ENCODE measurements at places on chromosomes 7 and 10.
A peak's percentile ranks its signal among the peaks of the same experiment; 100 is the strongest.

- DNase-seq: no peak
Observed at GRCh38 chr7:96718107-96719003, 8.7 kb upstream of the SEM1 start.

DNA sequence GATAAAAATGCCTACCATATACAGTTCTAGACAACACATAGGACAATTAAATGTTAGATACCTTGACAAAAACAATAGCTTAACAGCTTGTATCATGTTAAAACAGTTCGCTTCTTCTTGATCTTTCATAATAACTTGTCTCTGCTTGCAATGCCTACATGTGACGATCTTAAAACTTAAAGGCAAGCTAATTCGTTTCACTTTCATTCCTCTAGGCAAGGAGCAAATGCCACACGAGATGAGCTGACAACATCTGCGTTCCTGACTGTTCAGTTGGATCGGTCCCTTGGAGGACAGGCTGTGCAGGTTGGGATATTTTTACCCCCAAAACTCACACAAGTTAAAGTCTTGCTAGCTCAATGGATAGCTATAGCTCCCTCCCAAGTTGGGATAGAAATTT lies 51.6 kb upstream of the ARL4A start:
- DNase-seq: no peak

DNA sequence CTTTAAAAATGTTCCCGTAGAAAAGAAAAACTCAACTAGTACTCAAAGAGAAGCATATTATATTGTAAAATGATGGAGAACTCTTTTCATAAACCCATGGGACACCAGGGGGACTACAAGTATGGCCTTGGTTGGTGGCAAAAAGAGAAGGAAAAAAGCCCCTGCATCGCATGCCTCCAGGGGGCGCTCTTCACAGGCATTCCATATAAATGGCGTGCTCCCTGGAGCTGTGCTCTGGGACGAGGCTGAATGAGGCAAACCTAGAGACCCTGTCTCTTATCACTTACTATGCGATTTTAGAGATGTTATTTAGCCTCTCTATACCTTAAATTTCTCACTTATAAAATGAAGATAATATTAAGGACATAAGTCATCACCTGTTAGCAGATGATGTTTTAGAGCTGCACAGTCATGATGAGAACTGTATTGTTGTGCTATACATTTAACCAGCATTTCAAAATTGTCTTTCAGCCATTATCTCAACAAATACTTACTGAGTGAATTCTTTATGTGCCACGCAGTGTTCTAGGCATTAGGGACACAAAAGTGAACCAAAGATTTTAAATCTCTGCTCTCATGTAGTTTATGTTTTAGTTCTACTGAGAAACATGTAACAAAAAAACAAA lies 105.8 kb downstream of the ARHGAP21 start:
- DNase-seq: peak; percentile 57

DNA sequence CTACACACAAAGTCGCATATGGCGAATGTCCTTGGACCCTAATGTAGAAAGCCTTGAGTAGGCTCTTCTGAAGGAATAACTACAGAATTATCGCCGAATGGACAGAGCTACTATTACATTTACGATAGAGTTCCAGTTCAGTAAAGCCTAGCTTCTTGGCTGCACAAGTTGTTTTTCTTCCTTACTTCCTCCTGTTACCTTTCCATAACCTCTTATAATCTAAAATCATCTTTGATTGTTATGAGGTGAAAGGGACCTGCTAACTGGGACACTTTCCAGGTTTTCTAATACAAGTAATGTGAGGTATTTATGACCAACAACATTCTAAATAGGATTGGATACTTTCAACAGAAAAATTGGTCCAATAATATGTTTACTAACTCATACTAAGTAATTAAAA lies 31.2 kb downstream of the MACC1 start:
- no peak for DNase-seq

GRCh38 chr7:75950111-75950681 lies 35.2 kb downstream of the POR start:
- DNase-seq: no peak

DNA sequence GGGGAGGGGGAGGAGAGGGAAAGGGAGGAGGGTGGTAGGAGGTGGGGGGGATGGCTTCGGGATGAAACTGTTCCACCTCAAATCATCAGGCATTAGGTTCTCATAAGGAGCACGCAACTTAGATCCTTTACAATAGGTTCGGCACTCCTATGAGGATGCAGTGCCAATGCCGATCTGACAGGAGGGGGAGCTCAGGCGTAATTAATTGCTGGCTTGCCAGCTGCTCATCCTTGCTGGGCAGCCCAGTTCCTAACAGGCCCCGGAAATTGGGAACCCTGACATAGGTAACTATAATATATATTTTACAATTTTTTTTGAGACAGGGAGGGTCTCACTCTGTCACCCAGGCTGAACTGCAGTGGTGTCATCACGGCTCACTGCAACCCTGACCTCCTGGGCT lies 118.8 kb upstream of the SFMBT2 start:
- no peak for DNase-seq
